Kidney (tissue), 22 donors: ENCODE measurements at places on chromosomes 13 and 19. TPM values are rescaled to one million over a fixed set of nuclear protein-coding genes. Genes with fewer than 3 reads are reported as not detected.

Gene PLIN5
- total RNA-seq = 30.7 TPM

- no peaks in the 10 kb centered on the region for H3K4me1 ChIP-seq
- H3K27ac ChIP-seq = no peak overlapping the region
- DNase-seq = no peak
- no peaks in the 10 kb centered on the region for H3K27me3 ChIP-seq
- no peaks in the 10 kb centered on the region for H3K36me3 ChIP-seq
Measured at GRCh38 chr19:40129425-40129824, 38.7 kb upstream of the ZNF780A start.

DNA sequence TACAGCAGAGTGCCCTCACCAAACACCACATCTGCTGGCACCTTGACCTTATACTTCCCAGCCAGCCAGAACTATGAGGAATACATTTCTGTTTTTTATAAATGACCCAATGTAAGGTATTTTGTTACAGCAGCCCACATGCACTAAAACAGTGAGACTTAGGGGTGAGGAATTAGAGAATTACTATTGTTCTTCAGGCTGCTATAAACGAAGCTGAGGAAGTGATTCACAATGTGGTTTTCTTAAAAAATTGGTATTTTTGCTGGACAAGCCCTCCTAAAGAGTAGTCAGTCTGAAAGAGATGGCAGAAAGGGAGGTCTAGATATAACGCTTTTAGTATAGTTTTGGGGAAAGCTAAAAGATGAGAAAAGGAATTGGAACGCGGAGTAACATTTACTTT, 101.0 kb downstream of the SLITRK6 start:
- no peaks in the 10 kb centered on the region for H3K4me1 ChIP-seq
- H3K27me3 ChIP-seq = no peaks in the 10 kb centered on the region
- H3K36me3 ChIP-seq = no peaks in the 10 kb centered on the region
- no peak overlapping the region for H3K4me3 ChIP-seq
- no peak for DNase-seq
- H3K27ac ChIP-seq = no peak overlapping the region

GRCh38 chr19:7476777-7477494, 11.9 kb downstream of the PEX11G start:
- H3K4me1 ChIP-seq = peaks cover 2% of the 10 kb centered on the region
- peak; percentile 13 for DNase-seq
- peaks cover 3% of the 10 kb centered on the region for H3K36me3 ChIP-seq
- H3K27ac ChIP-seq = no peak overlapping the region

- no peak overlapping the region for H3K27ac ChIP-seq
- no peak for DNase-seq
- no peaks in the 10 kb centered on the region for H3K4me1 ChIP-seq
- H3K4me3 ChIP-seq = no peak overlapping the region
- no peaks in the 10 kb centered on the region for H3K36me3 ChIP-seq
- H3K27me3 ChIP-seq = no peaks in the 10 kb centered on the region
Measured at GRCh38 chr13:105921711-105922110, 613.8 kb downstream of the EFNB2 start.

Gene CYP4F2
- 0.31 TPM for total RNA-seq

- no peaks in the 10 kb centered on the region for H3K36me3 ChIP-seq
- peak overlapping the region; percentile 67 for H3K4me3 ChIP-seq
- no peak for DNase-seq
- H3K27me3 ChIP-seq = peaks cover 5% of the 10 kb centered on the region
- H3K4me1 ChIP-seq = no peaks in the 10 kb centered on the region
Measured at GRCh38 chr13:20127262-20127561, 33.6 kb downstream of the GJA3 start.
